Mesothelial cell of epicardium (in vitro differentiated cells): ENCODE measurements at places on chromosomes 3 and 15.

DNA sequence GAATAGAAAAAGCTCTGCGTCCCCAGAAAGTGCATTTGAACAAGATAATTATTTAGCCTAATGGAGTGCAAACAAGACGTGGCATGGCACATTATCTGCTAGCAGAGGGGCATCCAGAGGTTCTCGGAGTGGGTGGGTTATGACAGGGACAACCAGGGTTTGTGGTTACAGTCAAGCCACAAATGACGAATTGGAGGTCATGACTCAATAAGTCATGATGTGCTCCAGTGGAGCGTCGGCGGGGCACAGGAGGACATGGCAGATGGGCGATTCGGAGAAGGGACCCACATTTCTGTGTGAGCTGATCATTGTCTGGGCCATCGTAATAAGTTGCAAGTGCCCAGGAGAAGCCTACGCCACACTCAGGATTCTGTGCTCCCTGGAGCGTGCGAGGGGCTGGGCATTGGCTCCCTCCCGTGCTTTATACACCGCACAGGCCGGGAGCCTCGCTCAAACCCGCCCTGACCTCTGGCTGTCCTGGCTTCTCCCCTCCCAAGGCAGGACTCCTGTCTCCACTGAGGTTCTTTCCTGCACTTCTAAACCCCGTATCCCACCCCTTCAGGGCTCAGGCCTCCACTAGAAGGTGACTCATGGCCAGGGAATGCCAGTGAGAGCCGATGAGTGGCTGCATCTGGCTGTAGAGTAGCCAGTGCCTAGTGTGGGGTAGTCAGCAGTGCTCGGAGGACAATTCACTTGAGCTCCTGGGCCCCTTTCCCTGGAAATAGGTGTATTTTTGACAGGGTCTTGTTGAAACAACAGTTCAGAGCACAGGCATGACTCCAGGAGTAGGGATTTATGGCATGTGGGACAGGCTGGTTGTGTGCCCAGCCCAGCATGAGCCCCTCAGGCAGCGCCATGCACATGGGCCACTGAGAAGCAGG is 67.4 kb downstream of the GRIP2 start:
- no peak for DNase-seq

DNA sequence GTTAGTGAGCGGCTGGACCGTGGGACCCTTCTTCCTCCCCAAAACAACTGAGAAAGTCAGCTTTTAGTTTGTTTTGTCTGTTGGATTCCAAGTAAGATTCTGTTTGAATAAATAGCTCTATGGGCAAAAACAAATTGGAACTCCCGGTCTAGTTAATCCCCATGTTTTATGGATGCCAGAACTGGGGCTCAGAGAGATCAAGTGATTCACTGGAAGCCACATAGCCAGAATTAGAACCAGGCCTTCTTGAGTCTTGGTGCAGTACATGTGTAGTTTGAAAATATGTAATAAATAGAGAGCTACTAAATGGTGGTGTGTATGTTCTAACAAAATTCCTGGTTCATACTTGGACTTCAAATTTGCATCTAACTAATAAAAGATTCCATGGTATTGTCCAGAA is 29.3 kb upstream of the POLR2M start:
- DNase-seq, result no peak

DNA sequence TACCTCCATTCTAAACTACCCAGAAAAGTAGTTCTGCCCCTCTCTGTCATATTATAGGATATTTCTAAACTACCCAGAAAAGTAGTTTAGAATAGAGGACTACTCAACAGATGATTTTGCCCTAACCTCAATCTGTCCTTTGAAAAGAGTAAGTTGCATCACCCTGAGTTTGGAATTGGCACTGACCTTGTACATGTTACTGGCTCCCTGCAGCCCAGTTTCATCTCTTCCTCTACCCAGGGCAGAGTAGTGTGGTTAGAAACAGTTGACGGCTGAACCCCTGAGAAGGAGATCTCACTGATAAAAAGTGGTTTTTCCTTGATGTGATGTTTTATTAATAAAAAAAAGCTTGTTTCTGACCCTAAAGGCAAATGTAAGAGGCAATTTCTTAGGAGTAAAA is 340.5 kb upstream of the NECTIN3 start:
- no peak for DNase-seq

GRCh38 chr3:8891774-8892173 is 71.5 kb downstream of the RAD18 start:
- DNase-seq, result no peak

DNA sequence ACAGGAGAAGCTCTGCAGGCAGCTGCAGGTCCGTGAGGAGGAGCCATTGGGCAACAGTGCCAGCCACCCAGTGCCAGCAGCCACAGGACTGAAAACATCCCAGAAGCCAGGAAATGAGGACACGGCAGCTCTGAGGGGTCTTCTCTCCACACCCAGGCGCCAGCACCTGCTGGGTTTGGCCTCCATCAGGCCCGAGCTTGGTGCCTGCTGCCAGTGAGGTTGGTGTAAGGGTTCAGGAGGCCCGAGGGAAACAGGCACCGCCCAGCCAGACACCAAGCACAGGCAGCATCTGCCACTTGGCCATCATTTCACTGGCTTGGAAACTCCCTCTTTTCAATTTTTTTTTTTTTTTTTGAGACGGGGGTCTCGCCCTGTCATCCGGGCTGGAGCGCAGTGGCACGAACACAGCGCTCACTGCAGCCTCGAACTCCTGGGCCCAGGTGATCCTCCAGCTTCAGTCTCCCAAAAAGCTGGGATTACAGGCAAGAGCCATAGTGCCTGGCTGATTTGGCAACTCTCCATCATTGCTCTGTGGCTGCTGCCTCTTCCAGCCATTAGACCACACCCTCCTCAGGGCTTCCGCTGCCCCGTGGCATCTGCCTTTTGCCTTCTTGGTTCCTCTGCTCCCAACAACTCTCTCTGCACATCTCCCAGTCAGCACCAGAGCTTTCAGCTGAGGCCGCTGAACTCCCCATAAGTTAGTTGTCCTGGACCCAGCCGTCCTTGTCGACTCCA is 1.5 kb upstream of the ITIH3 start:
- no peak for DNase-seq

- no peak for DNase-seq
Measured at GRCh38 chr3:16335772-16336645, 71.0 kb downstream of the OXNAD1 start.

- DNase-seq, result no peak
Measured at GRCh38 chr3:27576171-27576570, 92.0 kb upstream of the SLC4A7 start.

DNA sequence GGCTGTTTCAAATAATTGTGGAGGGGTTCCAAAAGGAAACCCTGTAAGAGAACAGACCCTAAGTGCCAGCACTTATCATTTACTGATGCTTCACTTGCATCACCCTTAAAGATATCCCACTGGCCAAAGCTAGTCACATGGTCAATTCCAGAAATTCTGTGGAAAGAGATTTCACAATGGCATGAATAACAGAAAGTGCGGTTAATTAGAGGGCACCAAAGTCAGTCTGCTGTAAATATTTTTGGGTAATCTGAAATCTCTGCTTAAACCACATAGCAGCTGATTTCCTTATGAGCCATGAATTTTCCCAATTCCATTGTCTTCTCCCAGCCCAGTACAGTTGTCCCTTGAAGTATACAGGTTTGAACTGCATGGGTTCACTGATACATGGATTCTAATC is 346.1 kb downstream of the SI start:
- DNase-seq, result no peak

DNA sequence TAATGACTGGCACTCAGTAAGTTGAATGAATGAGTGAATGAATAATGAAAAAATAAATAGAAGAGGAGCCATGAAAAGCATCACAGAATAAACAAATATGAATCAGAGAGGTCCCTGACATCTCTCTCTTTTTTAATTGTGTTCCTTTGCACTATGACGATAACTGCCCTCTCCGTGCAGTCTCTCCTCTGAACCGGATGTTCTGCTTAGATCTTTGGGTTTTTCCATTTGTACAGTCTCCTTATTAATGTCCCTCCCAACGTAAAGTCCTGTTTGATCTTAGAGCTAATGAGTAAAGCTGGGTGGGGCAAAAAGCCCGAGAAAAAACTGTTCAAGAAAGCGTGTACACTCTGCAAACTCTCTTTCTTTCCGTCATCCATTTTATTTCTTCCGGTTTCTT is 28.3 kb upstream of the BHLHE40 start:
- no peak for DNase-seq

DNA sequence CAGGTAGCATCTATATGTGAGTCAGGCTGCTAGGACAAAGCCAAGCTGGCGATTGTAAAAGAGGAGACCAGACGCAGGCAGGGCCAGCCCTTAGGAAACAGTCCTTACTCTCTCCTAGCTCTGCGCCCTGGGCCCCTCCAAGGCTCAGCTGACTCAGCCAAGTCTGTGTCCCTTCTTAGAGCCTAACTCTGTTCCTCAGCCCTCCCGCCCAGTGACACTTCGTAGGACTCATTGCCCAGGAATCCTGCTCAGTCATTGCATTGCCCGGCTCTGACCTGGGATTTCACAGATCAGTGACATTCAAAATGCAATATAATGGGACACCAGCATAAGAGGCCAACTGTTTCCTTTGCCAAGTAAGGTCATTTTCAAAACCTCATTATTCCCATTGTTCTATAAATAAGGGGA is 244.2 kb downstream of the TLE3 start:
- no peak for DNase-seq

- DNase-seq, result no peak
Measured at GRCh38 chr3:81891055-81891895, 129.8 kb upstream of the GBE1 start.

DNA sequence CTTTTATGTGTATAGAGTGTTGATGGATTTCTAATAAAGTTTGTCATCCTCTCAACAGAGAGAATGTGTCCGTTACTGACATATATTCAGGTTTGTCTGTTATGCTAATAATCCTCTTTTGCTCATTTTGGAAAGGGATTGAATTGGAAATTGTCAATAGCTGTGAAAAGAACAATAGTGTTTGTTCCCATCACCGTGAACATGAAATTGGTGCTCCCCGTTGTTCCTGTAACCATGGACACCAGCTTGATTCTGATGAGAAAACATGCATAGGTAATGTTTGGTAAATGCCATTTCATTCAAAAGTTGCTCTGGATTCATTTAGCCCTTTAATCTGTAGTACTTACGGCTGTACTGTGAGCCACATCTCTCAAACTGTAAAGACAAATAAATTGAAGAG is 707.0 kb upstream of the GOLIM4 start:
- no peak for DNase-seq

GRCh38 chr15:75361989-75362641 is 6.3 kb downstream of the MAN2C1 start:
- DNase-seq, result no peak

DNA sequence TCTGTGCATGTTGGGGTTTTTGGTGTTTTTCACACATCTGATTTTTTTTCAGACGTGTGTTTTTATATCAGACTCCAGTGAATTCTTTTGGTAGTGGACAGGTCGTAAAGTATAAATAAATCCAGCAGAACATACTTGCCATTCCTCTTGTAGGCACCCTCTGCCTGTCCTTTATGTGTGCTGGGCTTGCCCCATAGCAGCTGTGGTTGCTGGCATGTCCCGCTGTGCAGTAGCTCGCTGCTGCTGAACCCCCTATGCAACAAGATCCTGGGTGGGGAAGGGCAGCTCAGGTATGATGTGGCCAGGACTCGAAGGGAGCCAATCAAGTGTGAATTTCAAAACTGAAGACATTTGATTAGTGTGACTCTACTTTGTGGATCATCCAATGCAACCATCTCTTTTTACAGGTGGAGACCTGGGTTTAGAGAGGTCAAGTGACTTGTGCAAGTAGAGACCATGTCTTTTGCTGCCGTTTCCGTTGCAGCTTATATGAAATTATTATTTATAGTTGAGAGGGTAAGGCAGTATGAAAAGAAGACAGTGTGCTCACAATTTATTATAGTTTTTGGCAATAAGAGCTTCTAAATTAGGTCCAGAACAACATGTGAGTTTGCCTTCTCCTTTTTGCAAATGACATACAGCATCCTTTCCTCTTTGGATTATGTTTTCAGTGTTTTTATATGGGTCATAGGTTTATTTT is 350.8 kb upstream of the C2CD4B start:
- no peak for DNase-seq

DNA sequence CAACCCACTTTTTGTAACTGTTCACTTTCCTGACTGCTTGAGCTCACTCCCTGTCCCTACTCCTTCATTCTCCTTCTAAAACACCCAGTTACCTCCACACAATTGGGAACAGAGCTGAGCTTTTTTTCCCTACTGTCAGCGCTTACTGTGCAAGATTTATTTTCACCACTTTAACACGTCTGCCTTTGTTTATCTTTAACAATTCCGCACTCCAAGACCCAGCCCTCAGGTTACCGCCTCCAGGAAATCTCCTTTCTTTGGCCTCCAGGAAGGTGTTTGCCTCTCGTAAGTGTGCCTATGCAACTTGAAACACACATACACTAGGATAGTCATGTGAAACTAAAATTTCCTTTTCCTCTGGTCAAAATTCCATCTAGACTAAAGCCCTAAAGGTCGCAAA is 271.9 kb upstream of the TPRG1 start:
- DNase-seq, result no peak

- no peak for DNase-seq
Measured at GRCh38 chr3:120652281-120652680, 29.8 kb downstream of the HGD start.

DNA sequence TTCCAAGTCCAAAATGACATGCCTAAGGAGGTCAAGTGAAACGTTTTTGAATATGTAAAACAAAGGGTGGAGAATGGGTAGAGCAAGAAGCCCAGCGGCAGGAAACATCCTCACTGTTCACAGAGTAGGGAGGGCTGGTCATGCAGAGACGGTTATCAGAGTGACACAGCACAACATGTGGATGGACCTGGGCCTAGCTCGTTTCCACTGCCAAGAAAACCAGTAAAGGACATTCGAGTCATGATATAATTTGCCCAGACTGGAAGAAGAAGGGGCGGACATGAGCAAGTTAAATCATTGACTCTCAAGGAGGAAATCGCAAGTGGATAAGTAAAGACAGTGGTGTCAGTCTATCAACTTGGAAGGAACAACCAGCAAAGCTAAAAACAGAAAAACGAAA is 89.3 kb downstream of the LRIG1 start:
- no peak for DNase-seq

DNA sequence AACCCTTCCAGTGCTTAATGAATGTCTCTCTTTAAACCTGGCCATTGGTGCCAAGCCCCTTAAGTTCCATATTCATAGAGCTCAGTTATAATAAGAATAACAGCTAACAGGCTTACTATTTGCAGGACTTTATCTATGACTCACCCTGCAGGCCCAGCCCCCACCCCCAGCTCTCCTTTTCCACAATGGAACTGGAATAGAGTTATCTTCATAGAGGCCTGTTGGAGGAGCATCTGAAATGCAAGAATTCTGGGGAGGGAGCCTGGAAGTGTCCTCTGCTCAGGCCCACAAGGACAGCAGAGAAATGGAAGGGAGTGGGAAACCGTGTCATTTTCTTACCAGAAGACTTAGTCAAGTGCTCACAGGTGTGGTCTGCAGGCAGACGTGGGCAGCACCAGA is 52.8 kb downstream of the SEMA5B start:
- no peak for DNase-seq
